NCI-H2171 (cell line): ENCODE measurements at places on chromosomes 1 and 21.

DNA sequence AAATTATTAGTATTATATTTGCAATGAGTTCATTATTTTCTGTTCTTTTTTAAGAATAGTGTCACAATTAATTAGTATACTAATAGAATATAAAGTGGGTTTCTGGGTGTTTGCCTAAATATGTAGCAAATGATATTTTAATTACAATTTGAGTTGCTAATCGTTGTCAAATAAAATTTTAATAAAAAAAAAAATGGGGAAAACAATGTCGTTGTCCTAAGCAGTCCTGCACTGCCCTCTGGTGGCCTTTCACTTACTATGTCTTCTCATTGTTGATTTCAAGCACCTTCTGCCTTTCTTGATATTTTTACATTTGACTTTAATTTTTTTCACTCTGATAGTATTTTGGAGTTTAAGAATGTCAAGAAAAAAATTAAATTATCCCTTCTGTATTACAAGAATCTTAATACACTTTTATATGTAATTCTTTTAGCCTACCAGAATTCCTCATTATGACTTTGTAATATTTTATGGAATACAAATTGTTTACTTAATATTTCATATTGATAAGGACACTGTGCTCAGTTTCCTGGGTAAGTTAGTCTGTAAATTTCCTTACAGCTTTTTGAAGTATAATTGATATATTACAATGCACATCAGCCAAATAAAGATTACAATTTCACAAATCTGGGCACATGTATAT lies 104.5 kb upstream of the FMN2 start:
- peak; percentile 35 for DNase-seq

- no peak for DNase-seq
Measured at GRCh38 chr1:14616632-14617396, 18.3 kb downstream of the KAZN start.

DNA sequence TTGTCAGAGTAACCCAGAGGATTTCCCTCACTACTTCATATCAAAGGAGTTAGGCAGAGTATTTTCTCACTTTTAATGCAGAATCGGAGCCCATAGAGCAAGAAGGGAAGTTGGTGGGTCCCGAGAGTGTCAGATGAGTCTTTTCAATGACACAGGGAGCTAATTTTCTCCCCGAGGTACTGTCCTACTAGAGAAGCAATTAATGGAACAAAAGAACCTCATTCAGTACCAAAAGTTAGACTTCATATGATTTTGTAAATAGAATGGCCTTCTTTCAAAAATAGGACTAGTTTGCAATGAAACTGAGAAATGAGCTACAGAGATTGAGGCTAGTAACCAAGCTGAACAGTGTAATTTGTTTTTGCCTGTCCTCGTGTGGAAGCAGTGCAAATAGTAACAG lies 3.9 kb downstream of the NCAM2 start:
- no peak for DNase-seq

GRCh38 chr1:210722410-210723081 lies 393.8 kb downstream of the HHAT start:
- DNase-seq = no peak

- no peak for DNase-seq
Measured at GRCh38 chr1:111587509-111588174, 31.9 kb upstream of the RAP1A start.

DNA sequence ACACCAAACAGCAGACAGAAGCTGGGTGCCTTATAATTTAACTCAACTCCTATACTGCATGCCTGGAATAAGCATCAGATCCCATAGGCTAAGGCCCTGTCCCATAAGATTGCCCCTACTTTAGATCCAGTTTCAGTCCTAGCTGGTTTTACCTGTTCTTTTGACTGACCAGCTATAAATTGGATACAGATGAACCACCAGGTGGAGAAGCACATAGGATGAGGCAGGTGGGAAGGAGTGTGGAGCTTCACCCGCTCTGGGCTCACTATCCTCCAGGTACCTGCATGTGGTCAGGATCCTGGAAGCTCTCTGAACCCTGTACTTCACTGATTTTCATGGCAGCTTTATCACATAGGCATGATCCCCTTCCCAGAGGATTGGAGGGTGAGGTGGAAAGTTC lies 51.3 kb downstream of the MAST2 start:
- DNase-seq = no peak

GRCh38 chr1:31830511-31830910 lies 14.7 kb upstream of the SPOCD1 start:
- DNase-seq = no peak

GRCh38 chr1:186474208-186474607 lies 13.3 kb upstream of the PDC start:
- no peak for DNase-seq

GRCh38 chr21:24255591-24255990 lies 1351.7 kb downstream of the MRPL39 start:
- DNase-seq = no peak

- no peak for DNase-seq
Measured at GRCh38 chr1:167116174-167116573, 22.3 kb downstream of the STYXL2 start.

- no peak for DNase-seq
Measured at GRCh38 chr1:156905651-156906050, 12.1 kb downstream of the PEAR1 start.

DNA sequence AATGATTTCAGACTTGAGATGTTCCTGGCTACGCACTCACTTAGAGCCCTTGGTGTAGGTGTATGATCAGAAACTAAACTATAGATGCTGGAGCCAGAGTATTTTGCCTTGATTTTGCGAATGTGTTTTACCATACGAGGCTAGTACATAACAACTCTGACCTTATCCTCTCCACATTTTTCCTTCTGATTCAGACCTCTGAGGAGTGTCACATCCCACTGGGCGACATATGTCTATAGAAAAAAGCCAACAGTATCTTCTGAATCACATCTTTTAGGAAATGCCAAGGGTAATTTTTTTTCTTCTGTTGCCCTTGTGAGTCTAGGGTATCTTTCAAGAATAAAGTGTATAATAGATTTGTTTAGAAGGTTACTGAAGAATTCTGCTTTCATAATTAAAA lies 49.6 kb downstream of the AK4 start:
- no peak for DNase-seq

GRCh38 chr1:91872000-91872399 lies 14.0 kb downstream of the TGFBR3 start:
- no peak for DNase-seq

DNA sequence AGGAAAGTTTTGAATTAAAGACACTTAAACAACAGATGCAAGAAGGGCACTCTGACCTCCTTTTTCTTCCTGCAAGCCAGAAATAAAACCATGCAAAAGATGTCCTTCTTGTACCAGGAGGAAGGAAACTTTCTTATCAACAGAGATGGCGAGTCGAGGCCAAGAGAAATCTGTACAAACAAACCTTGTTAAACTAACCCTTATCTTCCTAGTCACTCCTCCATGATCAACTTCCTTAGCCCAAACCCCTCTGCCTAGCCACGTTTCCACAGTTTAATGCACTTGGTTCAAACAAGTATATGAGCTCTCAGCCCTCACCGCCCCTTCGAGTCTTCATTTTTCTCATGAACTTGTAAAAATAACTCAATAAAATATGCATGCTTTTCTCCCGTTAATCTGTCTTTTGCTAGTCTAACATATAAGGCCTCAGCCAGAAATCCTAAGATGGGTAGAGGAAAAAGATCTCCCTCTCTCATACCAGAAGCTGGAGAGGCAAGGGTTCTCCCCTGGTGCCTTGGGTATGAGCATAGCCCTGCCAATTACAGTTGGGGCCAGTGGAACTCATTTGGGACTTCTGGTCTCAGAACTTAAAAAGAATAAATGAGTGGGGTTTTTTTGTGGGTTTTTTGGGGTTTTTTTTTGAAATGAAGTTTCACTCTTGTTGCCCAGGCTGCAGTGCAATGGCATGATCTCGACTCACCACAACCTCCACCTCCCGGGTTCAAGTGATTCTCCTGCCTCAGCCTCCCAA lies 141.7 kb upstream of the SOD1 start:
- DNase-seq = no peak

DNA sequence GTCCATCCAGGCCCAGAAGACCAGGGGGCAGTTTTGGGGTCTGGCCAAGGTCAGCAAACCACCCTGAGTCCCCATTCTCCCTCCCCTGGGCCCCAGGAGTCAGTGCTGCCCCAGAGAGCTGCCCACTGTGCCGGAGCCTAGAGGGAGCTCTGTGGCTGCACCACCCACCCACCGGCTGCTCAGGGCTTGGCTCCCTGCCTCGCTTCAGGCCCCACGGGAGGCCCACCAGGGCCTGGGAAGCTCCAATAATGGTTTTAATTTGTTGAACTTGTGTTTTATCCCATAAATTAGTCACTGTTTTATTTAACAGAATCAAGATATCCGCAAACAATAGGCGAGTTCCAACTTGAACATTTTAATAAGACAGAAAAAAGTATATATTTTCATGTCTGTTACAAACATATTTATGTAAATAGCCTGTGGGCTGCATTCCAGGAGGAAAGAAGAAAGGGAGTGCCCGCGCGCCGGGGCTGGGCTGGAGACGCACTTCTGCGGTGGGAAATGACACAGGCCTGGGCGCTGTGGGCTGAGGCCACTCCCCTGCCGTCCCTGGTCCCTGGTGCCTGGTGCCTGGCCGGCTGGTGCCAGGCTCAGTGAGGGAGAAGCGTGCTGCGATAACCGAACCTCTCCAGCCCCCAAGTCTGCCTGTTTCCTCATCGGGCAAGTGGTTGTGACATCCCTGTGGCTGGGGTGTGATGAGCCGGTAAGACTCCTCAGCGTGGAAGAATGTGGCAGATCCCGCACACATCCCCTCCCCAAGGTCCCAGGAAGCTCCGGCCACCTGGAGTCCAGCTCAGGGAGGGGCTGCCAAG lies 160.5 kb downstream of the PEX14 start:
- peak; percentile 58 for DNase-seq

DNA sequence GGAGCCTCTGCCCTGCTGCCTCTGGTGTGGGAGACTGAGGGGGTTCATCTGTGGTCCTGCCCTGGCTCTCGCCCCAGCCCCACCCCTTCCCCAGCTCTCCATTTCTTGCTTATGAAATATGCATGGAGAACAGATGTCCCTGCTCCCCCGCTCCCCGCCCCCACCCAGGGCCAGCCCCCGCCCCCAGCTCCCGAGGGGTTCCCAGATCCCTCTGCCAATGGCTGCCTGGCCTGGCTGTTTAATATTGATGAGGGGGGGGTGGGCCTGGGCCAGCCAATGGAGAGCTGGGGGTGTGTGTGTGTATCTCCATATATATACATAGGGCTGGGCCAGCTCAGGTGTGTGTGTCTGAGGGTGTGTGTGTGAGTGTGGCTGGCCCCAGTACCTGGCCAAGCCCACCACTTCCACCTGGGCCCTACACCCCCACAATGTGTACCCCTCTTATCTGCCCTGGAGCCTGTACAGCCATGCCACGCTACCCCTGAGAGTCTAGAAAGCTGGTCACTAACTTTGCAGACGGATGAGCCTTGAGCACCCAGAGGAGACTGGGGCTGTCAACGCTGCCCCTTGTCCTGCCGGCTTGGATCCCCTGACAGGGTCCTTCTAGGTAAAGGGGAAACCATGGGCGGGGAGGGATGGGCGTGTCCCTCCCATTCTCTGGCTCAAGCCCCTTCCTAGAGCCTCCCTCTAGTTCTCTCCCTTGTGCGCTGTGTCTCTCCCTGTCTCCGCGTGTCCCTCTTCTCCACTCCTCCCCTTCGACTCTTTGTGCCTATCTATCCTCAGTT lies at the start of gene NHLH1:
TSS of gene NHLH1 (plus strand) at position 341 of the 785 bp plus-strand sequence. CDS start 3,661 bp downstream, outside the sequence.
- peak; percentile 94 for DNase-seq

GRCh38 chr21:43323244-43324005 lies 103.5 kb downstream of the SIK1 start:
- DNase-seq = no peak

DNA sequence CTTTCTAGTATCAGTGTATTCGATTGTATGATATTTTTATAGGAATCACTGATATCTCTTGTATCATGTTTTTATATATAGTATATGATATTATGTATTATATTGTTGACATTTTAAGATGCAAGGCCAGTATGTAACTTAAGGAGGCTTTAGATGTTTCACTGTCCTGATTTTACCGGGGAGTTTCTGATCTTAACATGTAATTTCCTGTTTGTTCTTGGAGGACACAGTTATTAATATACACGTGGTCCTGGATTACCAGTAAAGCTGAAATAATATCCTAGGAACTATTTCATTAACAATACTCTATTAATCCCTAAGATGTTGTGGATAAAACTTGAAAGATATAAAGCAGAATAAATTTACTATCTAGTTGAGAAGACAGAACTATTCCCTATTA lies 19.5 kb downstream of the SDCCAG8 start:
- no peak for DNase-seq

GRCh38 chr21:23401278-23401677 lies 2206.0 kb downstream of the MRPL39 start:
- DNase-seq = peak; percentile 4

DNA sequence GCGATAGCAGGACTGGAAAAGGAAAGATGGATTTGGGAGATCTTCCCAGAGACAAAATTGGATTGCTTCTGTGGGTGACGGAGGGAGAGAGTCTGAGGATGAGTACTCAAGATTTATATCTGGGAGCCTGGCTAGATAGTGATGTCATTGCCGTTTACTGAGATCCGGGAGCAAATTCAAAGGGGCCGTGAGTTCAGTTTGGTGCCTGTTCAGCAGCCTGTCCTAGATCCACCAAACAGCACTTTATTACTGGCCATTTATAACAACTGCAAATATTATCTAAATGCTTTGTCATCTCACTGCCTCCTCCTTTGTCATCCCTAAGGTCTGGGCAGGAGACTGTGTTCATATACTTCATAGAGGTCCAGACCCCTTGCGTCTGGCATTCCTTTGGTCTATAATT lies 29.2 kb downstream of the MAPKAPK2 start:
- no peak for DNase-seq

GRCh38 chr1:43947061-43947873 lies 517 bp downstream of the IPO13 start:
- DNase-seq = no peak

DNA sequence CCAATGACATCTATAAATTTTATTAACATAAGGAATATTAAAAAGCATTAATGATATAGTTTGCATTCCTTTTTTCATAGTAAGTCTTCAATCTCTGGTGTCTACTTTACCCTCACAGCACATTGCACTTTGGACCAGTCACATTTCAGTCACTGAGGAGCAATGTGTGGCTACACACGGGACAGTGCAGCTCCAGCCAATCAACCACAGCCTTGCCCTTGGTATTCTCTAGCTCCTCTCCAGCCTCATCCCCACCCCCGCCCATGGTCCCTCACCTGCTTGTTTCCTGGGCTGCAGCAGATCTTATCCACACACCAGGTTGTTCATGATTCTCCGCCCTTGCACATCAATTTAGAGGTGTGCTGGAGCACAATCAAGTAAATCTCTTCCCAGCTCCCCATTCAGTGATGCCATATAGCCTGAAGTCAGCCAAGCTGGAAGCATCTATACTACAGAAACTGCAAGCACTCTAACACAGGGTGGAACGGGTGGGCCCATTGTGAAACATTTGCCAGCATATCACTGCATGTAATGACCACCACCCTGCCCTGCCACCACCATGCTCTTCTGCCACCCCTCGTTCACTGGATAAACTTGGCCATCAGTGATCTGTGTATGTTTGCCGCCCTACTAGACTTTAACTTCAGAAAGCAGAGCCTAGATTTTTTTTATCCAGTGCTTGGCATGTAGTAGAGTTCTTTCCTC lies 93.0 kb upstream of the SLC44A3 start:
- no peak for DNase-seq

DNA sequence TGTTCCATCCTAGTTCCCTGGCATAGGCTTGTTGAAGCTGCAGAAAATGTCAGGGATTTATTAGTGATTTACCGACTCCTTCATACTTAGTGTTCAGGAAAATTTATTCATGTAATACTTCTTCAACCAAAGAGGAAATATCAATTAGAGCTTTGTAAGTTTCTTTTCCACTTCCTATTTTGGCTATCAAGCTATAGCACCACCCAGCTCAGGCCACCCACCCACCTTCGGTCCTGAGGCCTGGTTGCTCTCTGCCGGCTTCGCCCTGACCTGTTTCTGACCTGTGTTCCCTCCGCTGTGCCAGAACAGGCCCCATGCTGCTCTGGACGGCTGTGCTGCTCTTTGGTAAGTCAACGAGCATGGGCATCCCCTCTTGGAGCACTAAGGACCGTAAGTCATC lies at the start of gene FCRL6:
TSS of gene FCRL6 (plus strand) at position 250 of the 400 bp plus-strand sequence. CDS start at position 315, 65 bp downstream.
- DNase-seq = no peak
